ENCODE measurements at places on chromosomes 12 and 14.

DNA sequence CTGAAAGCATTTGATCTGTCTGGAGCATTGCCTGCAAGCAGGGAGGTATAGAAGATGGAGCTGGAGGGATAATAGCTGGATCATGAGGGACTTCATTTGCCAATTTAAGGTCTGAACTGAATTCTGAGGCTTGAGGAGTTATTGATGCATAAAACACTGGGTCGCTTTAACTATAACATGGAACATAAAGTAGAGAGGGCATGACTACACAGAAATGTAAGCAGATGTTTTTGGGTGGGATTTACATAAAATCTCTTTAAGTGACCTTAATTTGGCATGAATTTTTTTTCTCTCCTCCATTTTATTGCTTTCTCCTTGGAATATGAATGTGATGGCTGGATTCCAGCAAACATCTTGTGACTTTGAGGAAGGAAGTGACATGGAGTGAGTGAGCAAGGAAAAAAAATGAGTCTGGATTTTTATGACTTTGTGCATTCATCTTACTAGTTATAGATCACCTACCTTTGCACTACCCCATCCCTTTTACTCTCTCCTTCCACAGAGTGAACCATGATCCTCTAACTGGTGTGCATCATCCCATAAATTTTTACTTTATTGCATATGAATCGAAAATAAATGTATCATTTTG, 356.0 kb downstream of the DUSP6 start:
- DNase-seq: no peak

DNA sequence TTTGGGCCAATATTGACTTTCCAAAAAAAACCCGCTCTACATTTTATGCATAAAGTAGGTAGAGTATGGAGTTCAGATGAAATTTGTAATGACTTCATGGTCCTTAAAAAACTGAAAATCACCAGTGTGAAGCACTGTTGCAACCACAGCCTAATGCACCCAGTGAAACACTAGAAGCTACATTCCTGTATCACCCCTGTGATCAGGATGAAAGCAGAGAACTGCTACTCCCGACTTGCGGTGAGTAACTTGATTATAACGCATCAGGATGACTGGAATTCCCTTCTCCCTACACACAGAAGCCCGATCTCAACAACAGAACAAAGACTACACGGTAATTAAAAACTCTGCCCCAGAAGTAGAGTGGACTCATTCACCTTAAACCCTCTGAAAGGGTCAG, 33.8 kb downstream of the SPTB start:
- no peak for DNase-seq

DNA sequence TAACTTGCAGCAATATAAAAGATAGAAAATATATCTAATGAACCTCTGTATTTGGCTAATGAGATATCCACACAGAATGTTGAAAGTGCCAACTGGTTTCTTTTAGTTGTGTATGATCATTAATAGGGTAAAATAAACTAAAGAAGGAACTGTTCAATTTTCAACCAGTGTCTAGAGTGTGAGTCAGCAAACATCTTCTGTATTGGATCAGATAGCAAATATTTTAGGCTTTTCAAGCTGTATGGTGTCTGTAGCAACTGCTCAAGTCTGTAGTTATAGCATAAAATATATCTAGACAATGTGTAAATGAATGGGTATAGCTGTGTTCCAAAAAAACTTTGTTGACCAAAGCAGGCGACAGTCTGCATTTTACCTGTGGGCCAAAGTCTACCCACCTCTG, 23.5 kb upstream of the NOVA1 start:
- DNase-seq: no peak

GRCh38 chr12:110165540-110166159, 41.5 kb downstream of the IFT81 start:
- DNase-seq: no peak

DNA sequence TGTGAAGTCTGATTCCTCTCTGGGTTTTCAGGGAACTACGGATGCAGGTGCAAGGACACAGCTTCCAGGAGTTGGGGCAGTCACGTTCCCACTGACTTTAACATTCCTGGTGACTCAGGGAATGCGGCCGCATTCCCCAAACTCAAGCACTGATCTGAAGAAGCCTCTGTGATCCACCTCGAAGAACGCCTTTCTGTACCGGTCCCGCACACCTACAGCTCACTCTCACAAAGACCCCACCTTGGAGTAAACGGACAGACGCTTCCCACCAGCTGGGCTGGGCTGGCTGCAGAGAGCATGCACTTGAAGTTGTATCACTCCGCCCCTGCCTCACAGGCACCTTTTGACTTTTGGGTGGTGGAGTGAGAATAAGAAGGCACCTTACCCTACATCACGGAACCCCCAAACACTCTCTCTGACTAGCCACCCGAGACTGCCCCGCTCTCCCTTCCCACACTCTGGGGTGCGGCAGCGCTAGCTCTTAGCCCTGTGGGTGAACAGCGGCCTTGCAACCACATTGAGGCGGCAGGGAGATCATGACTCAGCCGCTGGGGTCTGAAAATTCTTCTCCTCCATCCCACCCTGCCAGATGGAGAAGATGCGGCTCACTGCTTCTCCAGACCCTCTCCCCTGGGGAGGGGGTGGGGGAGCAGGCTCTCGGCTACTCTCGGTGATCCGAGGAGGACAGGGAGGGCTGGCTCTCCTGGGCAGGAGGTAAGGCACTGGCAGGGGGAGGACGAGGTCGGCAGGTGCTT, 23.7 kb upstream of the HDAC7 start:
- no peak for DNase-seq

GRCh38 chr12:118544569-118544968, 168.2 kb downstream of the SUDS3 start:
- no peak for DNase-seq

DNA sequence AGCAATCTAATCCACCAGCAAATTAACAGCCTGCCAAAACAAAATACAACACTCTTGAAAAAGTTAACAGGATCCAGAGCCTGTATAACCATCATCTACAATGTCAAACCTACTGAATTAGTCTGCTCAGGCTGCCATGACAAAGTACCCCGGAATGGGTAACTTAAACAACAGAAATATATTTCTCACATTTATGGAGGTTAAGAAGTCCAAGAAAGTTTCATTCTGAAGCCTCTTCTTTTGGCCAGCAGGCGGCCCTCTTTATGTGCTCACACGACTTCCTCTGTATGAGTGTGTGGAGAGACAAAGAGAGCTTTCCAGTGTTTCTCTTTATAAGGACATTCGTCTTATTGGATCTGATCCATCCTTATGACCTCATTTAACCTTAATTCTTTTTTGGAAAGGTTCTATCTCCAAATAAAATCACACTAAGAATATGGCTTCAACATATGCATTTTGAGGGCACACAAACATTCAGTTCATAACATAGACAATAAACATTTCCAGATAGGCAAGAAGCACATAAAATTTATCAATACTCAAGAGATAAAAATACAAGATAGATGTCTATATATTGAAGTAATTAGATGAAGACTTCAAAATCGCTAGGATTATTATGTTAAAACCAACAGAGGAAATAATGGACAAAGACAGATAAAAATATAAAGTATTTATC, 5.9 kb upstream of the RERG start:
- no peak for DNase-seq

- no peak for DNase-seq
Measured at GRCh38 chr14:69424149-69424923, 25.8 kb downstream of the SLC39A9 start.

GRCh38 chr12:65537978-65538377, 259.5 kb downstream of the MSRB3 start:
- no peak for DNase-seq

DNA sequence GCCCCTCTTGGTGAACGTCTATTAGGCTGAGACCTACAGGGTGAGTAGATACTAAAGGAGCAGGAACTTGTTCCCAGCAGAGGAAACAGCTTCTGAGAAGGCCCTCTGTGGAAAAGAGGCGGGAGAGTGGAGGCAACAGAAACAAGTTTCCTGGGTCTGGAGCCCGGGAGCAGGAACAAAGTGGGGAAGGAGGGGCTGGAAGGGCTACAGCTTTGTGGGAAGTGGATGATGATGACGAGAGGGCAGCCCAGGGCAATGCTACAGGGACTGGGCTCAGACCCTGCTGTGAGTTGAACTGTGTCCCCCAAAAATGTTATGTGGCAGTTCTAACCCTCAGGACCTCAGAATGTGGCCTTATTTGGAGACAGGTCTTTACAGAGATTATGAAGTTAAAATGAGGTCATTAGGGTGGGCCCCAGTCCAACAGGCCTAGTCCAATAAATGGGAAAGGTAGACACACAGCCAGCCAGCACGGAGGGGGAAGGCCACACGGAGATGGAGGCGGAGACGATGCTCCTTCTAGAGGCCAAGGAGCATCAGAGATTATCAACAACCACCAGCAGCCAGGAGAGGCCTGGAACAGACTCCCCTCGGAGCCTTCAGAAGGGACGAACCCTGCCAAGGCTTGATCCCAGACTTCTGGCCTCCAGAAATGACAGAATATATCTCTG, 14.3 kb downstream of the CAMKK2 start:
- no peak for DNase-seq

DNA sequence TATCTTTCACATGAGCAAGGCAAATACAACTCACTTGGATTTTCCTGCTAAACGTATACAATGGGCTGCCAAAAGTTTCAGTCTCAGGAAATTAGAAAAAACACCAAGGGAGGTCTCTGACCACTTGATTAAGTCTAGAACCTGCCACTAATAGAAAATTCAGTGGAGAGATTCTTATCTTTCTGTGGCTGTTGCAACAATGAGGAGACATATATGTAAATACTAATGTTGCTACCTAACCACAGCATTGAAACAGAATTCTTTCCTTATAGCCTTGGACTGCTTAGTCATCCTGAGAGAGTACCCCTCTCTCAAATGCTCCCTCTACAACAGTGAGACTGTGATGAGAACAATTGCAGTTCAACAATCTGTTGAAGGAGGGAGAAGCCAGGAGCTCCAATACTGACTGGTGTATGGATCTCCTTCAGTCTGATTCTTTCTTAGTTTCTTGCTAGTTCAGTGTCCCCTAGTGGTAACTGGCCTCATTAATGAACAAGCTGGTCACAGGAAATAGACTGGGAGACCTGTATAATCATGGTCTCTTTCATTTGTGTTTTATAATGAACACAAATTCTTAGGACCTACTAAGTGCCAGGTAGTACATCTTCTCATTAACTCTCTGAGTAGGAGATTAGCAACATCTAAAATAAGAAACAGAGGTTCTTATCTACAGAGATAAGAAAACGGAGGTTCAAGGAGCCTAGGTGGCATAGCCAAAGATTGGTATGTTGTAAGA, 164.5 kb downstream of the SLC38A4 start:
- no peak for DNase-seq

DNA sequence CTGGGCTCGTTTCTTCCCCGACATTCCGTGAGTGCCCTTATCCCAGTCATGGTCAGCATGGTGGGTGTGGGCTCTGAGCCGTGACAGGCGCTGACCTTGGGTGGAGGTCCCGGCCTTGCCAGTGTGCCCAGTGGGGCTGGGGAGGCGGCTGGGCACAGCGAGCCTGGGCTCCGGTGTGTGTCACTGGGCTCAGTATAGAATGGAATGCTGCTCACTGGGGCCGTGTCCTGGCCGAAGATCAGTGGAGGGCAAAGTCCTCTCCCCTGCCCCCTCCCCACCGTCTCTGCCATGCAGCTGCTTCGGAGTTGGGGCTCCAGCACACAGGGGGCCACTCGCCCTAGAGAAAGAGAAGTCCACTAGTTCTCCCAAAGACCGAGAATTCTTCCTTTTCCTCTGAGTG, 164.4 kb downstream of the TSPAN9 start:
- DNase-seq: no peak

DNA sequence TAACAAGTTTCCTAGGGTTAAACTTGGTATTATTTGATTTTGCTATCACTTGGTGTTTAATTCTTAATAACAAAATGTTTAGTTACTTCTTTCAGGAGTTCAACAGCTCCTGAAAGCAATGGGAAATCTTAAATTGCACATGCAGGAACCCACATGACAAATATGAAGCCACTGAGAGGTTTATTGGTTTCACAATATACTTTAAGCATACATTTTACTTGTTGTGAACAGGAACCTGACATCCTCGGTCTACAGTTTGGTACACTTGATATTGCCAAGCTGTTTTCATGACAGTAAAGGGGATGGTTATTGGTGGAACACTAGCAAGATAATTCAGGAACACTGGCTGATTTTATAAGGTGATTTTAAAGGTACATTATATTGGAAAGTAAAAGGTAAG, 46.2 kb downstream of the SLC38A1 start:
- no peak for DNase-seq

- no peak for DNase-seq
Measured at GRCh38 chr14:30607156-30607780, 14.9 kb upstream of the SCFD1 start.

DNA sequence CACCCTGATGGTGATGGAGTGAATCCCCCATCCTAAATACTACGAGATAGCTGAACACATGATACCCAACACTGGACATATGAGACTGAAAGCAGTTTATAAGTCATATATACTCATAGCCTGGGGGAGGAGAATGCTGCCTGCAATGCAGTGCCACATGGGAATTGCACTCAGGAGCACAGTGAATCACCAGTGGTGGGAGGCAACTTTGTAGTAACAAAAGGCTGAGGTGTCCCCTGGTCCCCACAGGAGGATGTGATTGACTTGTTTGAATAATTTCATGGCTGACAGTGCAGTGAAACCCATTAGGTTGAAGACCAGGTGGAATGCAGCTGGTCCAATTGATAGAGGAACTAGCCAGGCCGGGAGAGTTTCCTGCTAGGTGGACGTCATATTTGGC, 20.2 kb downstream of the CCDC38 start:
- no peak for DNase-seq

- DNase-seq: peak; percentile 68
Measured at GRCh38 chr12:92030618-92031017, 115.0 kb downstream of the BTG1 start.

DNA sequence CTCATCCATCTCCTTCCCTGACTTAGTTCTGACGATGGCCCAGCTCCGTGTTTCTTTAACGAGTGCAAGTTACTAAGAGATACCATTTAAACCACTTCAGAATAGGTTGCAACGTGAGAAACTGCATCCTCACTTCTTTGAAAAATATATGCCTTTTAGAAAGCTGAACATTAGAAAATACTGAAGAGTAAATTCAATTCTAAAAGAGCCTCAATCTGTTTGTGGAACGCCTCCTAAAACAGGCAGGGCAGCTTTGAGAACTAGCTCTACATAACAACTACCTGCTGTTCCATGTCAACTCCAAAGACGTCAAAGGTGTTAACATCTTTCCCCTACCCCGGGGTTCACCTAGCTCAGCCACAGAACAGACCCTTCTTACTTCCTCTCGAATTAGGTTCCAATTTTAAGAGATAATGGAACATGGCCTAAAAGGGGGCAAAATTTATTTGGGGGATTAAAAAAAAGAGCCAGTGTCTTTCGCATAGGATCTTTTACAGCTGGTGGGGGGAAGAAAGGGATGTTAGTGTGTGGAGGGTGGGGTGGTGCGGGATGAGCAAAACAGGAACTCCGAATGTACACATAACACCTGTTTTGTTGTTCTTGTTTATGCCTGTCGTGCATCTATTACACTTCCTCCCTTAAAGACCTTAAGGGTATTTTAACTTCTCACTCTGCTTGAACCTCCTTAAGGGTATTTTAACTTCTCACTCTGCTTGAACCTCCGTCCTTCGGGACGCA, 3.3 kb downstream of the BHLHE41 start:
- no peak for DNase-seq

- DNase-seq: no peak
Measured at GRCh38 chr14:36588788-36589187, 6.4 kb upstream of the NKX2-8 start.

Data from central memory CD8-positive, alpha-beta T cell (primary cell).